CD4-positive, alpha-beta T cell treated with Interleukin-17A for 4 hours (primary cell): ENCODE measurements at places on chromosomes 3 and 15.

DNA sequence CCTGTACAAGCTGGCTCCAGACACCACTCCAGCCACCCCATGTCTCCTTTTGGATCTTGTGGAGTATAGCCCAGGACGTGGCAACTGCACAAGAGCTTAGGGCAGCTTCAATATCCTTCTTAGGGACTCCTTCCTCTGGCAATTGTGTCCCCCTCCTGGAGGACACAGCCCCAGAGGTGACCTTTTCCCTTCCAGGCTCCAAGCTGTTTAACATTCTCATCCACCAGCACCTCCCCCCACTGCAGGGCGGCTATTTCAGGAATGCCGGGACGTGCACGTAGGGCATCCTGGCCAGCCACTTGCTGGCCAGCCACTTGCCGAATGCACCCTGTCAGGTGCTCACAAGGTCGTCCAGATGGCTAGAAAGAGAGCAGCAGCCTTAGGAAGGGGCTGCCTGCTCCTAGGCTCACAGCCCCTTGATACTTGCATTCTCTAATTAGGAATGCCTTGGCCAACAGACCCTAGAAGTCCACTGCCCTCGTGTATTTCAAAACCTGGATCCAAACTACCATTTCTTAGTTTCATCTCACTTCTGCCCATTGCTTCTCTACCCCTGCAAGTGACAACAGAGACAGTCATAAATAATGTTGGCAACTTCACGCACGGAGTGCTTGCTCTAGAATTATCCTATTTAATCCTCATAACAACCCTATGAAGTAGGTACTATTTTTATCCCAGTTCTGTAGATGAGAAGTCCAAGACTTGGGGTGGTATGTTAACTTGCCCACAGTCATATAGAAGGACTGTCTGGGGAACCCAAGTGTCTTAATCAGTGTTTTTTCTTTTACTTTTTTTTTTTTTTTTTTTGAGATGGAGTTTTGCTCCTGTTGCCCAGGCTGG lies 24.5 kb upstream of the IDH2 start:
- DNase-seq: no peak

GRCh38 chr3:165040186-165040585 lies 38.1 kb downstream of the SI start:
- DNase-seq: no peak

GRCh38 chr3:16606398-16606797 lies 1.2 kb upstream of the DAZL start:
- DNase-seq: no peak

DNA sequence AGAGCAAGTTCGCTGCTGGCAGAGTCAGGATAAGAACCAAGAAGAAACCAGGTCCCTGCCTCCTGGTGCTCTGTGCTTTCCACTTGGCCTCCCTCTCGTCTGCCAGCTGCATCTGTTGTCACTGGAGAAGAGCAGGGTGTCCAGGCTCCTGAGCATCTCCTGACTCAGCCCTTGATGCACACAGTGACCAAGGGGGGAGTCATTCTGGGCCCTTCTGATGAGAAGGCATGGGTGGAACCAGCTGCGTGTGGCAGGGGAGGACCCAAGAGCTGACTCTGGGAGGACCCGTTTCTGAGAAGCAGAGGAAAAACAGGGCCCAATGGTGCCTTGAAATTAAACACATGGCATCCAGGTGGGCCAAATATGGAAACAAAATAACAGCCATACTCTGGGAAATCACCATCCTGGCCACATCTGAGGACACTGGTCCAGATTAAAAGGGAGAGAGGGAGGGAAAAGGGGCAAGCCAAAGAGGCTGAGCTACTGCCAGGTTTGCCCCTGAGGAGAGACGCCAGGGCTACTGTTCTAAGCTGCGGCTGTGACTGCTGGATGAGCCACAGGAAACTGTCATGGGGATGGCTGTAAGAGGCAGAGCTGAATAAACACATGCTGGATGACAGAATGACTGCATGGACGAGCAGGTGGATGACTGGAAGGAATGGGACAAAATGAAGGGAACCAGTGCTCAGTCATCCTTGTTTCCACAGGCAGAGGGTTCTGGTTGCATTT lies 58.1 kb upstream of the CA12 start:
- DNase-seq: peak; percentile 37

DNA sequence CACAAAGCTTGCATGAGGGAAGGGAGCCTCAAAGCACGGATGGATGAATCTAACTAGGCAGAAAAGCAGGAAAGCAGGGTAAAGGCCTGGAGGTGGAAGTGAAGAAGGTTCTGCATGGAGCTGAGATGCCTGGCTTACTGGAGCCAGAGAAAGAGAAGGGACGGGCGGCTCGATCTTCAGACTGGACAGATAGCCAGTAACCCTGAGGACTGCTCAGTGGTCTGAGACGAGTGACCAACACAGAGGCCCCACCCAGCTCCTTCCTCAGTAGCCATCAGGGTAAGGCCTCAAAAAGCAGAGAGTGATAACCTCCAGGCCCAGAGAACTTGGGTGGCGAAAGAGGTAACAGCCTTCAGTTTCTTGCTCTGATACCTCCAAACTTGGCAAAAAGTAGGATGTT lies 6.4 kb downstream of the CLN6 start:
- no peak for DNase-seq

GRCh38 chr15:35491999-35492398 lies 54.0 kb downstream of the DPH6 start:
- DNase-seq: no peak

GRCh38 chr3:128697341-128697740 lies 28.6 kb upstream of the RAB7A start:
- DNase-seq: no peak

DNA sequence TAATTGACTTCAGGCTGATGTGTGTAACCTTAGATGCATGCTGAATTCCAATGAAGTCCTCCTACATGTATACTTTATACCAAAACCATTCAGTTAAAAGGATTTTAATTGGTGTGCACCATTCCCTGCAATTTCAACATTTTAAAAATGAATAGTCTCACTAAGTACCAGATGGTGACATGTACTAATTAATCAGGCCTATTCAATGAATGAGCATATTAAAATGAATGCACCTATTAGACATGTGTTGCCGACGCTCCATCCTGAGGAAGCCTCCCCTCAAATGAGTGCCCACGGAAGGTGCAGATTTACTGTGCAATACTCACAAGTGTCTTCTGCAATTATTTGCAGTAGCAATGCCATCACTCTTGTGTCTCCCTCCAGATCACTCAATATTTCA lies 124.7 kb upstream of the TSPAN3 start:
- DNase-seq: no peak

GRCh38 chr15:77187751-77188464 lies 117.0 kb upstream of the TSPAN3 start:
- DNase-seq: no peak

DNA sequence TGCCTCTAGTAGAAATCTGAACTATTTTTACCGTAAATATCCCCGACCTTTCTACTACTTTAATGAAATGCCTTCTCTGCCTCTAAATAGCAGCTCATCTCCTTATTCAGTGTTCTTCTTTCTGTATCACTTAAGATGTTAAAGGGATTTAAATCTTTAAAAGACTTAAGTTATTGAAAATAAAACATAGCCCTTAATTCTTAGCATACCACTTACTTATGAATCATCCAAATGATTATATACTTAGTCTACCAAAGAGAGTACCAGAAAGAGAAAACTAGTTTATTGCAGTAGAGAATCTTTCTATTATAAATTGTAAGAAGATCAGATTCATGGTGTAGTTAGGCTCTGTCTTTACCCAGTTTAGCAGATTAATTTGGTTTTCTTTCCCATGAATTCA lies 802.0 kb downstream of the TBL1XR1 start:
- no peak for DNase-seq

DNA sequence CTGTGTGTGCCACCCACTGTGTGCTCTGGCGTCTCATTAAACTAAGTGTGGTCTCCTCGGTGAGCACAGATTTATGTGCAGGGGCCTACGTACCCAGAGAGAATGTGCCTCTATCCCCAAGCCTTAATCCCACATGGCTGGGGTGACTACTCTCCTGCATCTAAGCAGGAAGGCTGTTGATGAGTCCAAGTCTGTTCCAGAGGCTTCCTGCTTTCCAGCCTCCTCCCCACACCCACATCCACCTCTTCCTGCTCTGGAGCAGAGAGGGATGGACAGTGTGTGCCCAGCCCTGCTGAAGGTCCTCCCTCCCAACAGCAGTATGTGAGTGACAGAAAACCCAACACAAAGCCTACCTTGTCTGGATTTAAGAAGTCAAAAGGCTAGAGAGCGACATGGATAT lies 38.8 kb upstream of the BCL2L10 start:
- no peak for DNase-seq

- DNase-seq: peak; percentile 29
These were observed 1.0 kb downstream of the TMCC1 start for GRCh38 chr3:129892486-129892856.
